ENCODE measurements at places on chromosomes 1 and 21. TPM values are rescaled to one million over a fixed set of nuclear protein-coding genes. Genes with fewer than 3 reads are reported as not detected.

Gene STUM
- not detected for total RNA-seq

Gene MTARC2
- 12.0 TPM for total RNA-seq

Gene SPATA45
- not detected for total RNA-seq

Gene CDCA8
- 43.7 TPM for total RNA-seq

Gene NUF2
- total RNA-seq = 38.6 TPM

Gene B3GALT2
- total RNA-seq = not detected

Gene KRTAP13-2
- total RNA-seq = not detected

Gene ANGPTL1
- not detected for total RNA-seq

Gene FMN2
- not detected for total RNA-seq

Gene TNFRSF18
- not detected for total RNA-seq

Gene MTF2
- total RNA-seq = 42.6 TPM

Gene PTCH2
- total RNA-seq = 1.9 TPM

Gene DAB1
- total RNA-seq = not detected

Gene RTCA
- 46.6 TPM for total RNA-seq

Gene TRIM46
- total RNA-seq = 9.6 TPM
